Chondrocyte (in vitro differentiated cells): ENCODE measurements at places on chromosomes 11 and 22.
A peak's percentile ranks its signal among the peaks of the same experiment; 100 is the strongest.

DNA sequence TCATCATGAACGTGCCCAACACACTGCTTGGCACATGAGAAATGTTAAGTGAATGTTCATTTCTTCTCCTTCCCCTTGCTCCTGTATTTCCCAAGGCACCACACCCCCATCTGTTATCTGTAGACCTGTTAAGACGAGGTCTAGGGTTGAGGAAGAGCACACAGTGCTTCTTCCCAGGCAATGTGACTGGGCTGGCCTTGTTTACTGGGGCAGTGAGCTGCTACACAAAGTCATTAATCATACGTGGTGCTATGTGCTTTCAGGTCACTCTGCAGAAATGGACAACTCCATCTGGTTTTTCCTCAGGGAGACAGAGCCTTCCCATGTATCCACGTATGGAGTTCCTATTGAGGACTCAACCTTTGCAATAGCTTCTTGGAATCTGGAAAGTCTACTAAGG lies 118.7 kb downstream of the KCNC1 start:
- no peak for DNase-seq

GRCh38 chr11:30811226-30811755 lies 225.1 kb upstream of the MPPED2 start:
- no peak for DNase-seq

DNA sequence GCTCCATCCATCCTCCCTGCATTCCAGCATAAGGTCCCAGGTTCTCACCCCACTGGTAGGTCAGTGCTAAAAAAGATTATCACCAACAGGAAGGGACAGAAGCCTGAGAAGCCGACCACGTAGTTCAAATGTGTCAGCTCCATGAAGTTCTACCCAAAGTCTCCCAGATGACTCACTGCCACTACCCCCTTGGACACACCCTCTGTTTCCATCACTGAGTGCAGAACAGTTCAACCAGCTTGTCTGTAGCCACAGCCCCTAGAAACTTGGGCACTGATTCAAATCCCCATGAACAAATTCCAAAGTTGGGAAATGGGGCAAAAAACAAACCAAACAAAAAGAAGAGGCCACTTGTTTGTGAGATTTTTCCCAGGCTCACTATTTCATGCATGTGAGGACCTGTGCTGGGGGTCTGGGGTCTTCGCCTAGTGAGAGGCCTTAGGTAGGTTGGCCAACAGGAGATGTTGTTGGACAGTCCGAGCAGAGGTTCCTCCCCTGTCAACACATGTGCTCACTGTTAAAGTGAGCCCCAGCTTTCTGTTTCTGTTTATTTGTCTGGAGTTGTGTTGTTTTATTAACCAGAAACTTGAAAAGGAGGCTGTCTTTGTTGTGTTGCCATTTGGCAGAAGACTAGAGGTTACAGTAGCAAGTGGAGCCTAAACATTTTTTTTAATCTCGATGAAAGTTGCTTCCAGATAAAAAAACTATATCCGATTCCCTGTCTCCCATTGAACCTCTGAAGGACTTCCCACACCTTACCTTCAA lies 24.2 kb upstream of the FLI1 start:
- no peak for DNase-seq

DNA sequence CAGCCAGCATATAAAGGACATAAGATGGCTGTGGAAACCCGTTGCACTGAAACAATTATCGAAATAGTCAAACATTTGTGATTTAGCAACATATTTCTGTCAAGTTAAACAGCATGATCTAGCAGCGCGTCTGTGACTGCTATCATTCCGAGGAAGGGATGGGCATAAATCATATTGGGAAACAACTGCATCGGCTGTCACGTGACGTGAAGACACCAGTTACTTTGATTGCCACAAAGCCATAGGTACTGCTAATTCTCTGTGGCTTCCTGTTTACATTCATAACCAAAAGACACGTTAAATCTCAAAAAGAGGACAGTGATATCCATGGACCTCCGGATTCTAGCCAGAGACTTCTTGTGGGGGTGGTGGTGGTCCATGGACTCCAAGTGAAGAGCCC lies 87.8 kb downstream of the CACNA1I start:
- no peak for DNase-seq

DNA sequence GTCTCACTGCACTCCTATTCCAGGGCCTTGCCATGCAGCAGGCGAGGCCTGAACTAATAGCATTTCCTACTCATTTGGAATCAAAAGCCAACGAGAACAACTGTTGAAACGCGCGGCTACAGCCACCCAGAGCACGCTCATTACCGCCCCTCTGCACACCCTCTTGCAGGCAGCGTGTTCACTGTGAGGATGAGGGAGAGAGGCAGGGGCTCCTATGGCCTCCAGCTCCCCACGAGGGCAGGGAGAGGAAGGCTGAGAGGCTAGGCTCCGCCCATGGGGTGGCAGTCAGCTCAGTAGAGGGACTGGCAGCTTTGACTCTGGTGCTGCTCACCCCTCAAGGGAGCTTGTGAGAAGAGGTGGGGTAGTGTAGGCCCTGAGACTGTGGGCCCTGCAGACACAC lies 26.2 kb downstream of the LMO1 start:
- peak; percentile 25 for DNase-seq

DNA sequence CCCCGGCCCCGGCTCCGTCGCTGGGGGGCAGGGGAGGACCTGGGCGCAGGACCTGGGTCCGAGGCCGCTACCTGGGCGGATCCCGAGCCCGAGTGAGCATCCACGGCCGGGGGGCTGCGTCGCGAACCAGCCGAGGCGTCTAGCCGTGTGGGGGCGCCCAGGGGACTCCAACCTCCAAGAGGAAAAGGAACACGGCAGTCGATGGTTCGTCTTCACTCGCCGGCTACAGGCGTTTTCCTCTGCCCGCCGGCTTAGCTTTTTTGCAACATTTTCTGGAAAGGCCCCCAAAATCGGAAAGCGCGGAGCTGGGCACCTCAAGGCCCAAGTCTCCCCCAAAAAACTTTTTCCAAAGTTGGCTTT lies 666 bp downstream of the PDGFB start:
- DNase-seq = no peak
